ENCODE measurements at places on chromosomes 13 and 19.

DNA sequence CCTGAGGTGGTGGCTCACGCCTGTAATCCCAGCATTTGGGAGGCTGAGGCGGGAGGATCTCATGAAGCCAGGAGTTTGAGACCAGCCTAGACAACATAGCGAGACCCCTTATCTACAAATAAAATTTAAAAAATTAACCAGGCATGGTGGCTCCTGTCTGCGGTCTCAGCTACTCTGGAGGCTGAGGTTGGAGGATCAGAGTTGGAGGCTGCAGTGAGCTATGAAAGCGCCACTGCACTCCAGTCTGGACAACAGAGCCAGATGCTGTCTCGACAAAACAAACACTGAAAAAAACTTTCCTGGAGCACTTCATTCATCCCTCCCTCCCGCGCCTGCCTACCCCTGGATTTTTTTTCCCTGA is 665 bp upstream of the ATG4D start:
- DNase-seq, result no peak

GRCh38 chr13:65882810-65883209 is 1347.3 kb downstream of the PCDH9 start:
- DNase-seq, result no peak

GRCh38 chr13:73657821-73658540 is 476.2 kb downstream of the KLF12 start:
- peak; percentile 9 for DNase-seq

DNA sequence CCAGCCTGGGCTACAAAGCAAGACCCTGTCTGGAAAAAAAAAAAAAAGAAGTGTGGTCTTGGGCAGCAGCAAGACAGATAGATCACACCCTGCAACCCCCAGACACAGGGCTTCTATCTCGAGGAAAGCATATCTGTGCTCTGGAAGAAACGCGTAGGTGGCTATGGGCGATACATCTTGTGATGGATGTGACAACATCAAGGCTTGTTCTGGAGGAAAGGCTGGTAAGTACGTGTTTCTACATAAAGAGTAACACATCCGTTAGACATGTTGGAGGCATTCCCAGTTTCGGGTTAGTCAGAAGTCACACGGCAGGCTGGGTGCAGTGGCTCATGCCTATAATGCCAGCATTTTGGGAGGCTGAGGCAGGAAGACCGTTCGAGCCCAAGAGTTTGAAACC is 6.6 kb upstream of the DHDH start:
- DNase-seq, result peak; percentile 87

GRCh38 chr19:30406220-30407067 is 34.3 kb downstream of the ZNF536 start:
- DNase-seq, result no peak

DNA sequence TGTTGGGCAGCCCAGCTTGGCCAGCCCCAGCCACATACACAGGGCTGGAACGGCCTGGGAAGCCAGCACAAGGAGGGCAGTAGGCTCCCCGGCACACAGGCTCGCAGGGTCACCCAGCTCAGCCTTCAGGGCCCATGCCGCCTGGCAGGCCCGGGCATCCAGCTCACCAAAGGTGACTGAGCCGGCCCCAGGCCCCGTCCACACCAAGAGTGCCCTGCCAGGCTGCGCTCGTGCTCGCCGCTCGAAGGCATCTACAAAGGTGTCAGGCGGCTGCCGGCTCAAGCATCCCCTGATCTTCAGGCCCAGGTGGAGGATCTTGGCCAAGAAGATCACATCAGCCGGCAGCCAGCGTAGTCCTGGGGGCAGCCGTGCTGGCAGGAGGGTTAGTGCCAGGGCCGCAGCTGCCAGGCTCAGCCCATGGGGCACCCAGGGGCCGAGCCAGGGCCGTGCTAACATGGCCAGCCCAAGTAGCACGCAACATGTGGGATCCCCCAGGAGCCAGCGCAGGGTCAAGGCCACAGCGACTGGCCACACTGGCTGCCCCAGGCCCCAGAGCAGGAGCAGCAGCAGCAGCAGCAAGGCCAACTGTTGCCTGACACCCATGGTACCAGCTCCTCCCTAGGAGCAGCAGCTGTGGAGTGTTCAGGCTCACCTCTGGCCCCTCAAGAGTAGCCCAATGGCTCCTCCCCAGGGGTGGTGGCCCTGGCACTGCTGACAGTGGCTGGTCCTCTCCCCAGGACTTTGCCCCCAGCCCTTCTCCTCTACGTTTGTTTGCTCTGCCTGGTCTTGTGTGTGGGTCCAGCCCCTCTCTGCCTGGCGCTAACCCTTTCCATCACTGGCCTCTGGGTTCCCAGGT is at the start of gene SLC27A5:
Gene SLC27A5 (minus strand): TSS at position 640 of the 856 bp plus-strand sequence. CDS start 37 bp downstream, at position 603.
- no peak for DNase-seq

GRCh38 chr13:43991773-43992201 is 112.1 kb downstream of the LACC1 start:
- no peak for DNase-seq

DNA sequence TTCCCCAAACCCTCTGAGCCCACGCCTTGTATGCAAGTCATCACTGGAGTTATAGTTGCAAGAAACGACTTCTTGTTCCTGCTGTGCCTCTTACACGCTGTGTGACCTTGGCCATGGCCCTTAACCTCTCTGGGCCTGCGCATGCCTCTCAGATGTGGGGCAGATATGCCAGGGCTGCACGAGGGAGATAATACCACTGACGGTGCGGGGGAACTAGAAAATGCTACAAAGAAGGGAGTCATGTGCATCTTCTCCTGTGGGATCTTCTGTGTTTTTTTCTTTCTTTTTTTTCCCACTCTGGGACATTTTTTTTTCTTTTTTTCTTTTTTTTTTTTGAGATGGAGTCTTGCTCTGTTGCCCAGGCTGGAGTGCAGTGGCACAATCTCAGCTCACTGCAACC is 4.3 kb upstream of the SAMD1 start:
- no peak for DNase-seq

DNA sequence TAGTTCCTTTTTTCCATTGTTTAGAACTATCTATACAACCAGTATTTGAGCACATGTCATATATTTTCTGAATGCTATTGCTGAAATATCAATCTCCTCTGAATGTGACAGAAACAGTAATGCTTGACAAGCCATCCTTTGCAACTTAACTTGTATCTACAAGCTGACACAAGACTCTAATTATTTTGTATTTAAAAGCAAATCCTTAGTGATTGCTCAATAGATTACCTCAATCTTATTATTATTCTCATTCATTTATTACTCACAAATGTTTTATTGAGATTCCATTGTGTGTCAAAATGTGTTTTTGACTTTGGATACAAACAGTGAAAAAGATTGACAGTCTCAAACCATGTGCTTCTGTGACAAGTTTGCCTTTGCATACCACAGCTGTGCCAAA is 787.8 kb upstream of the PRR20A start:
- no peak for DNase-seq

DNA sequence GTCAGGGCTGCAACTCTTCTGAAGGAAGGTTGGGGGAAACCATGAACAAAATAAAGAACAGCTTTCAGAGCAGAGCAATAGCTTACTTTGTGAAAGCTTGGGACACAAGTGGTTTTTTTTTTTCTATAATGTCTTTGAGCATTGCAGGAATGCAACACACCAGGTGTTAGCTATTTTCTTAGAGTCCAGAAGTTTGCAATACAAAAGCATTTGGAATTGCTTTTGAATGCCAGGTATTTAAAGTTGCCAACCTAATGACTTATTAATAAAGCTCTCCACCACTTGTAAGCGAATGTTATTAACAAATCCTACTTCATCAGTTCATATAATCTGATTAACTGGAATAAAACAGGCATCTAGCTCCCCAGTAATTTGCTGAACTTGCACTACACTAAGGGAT is 172.6 kb downstream of the NUFIP1 start:
- no peak for DNase-seq

DNA sequence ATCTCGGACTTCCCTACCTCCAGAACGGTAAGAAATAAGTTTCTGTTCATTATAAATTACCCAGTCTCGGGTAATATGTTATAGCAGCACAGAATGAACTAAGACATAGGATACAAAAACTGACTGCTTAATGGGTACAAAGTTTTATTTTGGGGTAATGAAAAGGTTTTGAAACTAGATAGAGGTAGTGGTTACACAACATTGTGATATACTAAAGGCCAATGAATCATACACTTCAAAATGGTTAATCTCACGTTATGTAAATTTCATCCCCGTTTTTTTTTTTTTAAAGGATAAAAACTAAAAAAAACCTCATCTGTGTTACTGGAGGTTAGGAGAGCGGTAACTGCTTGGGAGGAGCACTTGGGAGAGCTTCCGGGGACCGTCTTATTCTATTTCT is 23.5 kb downstream of the AKT2 start:
- no peak for DNase-seq

DNA sequence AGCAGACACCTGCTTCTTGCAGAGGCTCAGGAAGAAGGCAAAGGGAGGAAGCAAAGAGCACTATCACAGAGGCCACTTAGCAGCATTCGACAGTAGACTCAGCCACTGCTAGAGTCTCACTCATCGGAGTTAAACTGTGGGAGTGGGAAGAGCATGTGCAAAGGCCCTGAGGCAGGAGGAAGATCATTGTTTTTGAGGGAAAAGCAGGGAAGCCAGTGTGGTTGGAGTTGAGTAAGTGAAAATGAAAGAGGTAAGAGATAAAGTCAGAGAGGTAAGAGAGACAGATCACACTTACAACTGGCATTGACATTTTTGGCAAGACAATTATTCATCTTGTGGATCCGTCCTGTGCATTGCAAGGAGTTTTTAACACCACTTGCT is 41.1 kb upstream of the CEACAM20 start:
- DNase-seq, result no peak

GRCh38 chr19:28543244-28543776 is 669.6 kb downstream of the UQCRFS1 start:
- no peak for DNase-seq

DNA sequence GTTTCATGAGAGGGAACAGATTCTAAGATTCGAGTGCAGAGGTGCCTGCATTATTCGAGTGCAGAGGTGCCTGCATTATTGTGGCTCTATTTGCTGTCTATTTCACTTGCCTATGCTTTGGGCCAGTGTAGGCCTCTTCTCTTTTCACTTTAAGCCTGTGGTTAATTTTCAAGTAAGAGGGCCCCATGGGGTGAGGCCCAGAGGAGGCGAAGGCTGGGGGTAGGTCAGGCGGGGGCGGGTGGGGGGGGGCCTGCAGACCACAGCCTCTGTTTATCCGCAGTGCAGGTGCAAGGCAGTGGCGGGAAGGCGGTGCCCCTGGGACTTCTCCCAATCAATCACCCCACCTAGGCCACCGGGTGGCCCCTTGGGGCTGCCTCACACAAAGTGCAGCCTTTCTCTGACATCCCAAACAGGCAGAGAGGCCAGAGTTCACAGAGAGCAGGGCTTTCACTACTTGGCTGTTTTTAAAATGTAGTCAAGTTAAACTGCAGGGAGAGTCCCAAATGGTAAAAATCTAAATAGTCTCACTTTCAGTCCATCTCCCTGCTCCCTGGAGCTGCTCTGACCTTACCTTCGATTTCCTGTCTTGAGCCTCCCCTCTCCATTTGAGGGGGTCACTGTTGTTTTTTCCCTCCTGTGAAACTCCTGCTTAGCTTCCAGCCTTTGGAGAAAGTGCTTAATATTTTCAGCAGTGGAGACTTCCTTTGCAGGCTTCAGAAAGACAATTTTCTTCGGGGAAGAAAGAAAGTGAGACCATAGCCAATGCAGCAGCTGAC is 249.0 kb downstream of the DLEU7 start:
- no peak for DNase-seq

GRCh38 chr13:48255954-48256353 is 22.9 kb downstream of the ITM2B start:
- no peak for DNase-seq

DNA sequence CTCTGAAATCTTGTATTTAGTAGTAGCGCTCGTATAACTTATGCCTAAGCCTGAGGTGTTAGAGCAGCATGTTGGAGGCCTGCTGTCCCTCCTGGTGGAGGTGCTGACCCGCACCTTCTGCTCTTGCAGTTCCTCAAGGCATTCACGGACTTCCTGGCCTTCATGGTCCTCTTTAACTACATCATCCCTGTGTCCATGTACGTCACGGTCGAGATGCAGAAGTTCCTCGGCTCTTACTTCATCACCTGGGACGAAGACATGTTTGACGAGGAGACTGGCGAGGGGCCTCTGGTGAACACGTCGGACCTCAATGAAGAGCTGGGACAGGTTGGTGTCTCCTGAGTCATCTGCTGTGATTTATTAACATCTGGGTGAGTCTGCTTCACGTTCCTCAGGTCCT is 136.7 kb downstream of the ATP11A start:
- DNase-seq, result no peak
